Stimulated activated naive CD4-positive, alpha-beta T cell treated with Interleukin-2 at 50 U/mL for 16 hours (primary cell): ENCODE measurements at places on chromosomes 2 and 18.

DNA sequence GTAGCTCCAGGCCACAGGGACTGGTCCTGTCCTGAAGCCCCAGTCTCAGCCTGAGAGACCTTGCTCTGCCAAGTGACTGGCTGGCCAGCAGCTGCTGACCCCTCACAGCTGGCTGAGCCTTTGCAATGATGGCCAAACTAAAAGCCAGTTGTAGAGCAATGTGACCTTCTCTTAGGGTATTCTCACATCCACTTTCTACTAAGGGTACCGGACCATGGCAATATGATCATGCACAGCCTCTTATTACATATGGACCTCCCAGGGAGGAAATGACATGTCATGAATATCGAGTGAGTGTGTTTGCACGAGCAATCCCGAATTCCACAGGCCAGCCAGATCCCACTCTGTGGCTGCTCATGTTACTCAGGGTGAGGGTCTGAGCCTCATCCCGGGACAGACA is 213.9 kb downstream of the VAPA start:
- DNase-seq, result no peak

- no peak for DNase-seq
Measured at GRCh38 chr2:229798446-229799155, 84.2 kb upstream of the DNER start.

DNA sequence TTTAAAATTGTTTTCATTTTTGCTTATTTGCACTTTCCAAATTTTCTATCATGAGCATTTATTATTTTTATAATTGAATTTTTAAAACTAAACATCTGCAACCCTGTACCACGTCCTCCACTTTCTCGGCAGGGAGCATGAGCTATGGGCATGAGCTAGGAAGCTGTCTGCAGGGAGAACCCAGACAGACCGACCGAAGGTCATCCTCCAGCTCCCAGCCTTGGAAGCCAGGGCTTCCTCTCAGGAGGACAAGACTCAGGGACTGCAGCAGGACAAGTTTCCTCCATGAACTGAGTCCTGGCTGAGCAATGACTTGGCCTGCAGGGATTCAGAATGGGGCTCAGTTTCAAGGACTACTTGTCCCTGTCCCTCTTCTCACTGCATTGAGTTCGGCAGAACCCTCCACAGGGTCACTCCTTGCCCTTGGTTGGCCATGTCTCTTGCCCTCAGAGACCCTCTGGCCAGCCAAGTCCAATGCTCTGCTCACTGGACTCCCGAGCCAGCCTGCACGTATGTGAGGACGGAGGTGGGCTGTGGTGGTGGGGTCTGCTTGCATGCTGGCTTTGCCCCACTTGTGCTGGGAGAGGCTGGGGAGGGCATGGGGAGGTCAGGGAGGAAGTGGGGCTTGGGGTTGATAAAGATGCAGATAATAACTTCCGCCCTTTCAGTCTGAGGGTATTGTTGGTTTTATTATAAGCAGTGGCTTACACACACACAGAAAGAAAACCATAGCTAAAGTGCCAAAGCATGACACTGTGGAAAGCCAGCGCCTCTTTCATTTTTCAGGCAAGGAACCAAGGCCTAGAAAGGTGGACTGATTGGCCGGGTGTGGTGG is 6.6 kb downstream of the NMUR1 start:
- no peak for DNase-seq

GRCh38 chr2:203072371-203072770 is 57.7 kb downstream of the NBEAL1 start:
- DNase-seq, result no peak

DNA sequence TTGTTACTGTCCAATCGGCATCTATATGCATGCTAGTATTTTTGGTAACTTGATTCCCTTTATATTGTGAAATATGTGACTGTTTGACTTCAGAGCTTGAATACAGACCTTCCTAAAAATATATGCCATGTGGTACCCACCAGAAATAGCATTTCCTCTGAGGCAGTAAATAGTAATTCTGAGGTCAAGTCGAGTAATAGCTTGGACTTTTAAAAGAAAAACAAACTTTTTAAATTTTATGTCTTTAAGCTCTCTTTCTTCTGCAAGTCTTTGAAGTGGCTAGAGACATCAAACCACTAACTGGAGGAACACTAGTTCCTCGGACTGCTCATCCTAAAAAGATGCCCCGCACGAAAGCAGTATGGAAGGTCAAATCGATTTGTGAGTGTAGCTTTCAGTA is 396.8 kb upstream of the SLC14A2 start:
- no peak for DNase-seq

DNA sequence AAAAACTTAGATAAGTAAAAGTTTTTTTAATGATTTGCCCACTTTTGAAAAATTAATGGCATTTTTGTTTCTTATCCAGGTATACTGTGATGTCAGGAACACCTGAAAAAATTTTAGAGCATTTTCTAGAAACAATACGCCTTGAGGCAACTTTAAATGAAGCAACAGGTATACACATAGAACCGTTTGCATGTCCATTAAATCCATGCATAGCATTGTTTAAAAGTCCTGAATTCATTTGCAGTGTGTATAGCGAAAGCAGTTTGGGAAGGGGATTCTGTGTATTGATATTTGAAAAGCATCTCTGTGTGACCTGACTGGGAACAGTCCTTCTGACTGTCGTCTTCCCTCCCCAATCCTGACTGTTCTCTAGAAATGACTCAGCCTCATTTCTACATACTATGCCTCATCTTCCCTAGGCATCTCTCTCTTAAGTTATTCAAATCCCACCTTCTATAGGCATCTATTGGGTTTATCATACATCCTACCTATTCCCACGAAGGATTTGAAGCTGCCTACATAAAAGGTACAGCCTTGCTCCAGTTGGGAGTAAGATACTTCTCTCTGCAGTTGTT is 79.2 kb upstream of the MAP3K20 start:
- no peak for DNase-seq

DNA sequence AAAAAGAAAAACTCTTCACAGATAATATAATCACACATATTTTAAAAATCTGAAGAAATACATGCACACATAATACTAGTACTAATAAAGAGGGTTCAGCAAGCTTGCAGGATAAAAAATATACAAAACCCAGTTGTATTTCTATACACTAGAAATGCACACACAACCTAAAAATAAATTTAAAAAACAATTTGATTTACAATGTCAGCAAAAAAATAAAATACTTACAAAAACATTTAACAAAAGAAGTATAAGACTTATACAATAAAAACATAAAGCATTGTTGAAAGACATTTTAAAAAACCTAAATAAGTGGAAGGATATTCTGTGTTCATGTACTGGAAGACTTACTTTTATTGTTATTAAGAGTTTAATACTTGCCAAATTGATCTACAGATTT is 81.7 kb upstream of the ALK start:
- no peak for DNase-seq

DNA sequence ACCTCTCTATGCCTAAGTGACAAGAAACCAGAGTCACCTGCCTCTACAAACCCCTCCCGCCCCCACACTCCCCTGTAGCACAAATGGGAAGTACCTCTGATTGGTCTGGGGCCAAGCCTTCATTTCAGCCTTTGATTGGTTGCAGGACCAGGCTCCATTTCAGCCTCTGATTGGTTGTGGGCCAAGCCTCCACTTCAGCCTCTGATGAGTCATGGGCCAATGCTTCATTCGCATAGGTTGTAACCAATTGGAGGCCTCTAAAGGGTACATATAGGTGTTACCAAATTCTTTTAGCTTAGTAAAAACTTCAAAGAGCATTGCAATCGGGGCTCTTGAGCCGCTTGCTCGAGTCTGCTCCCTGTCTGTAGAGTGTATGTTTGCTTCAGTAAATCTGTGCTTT is 25.0 kb downstream of the CCDC102B start:
- DNase-seq, result no peak

DNA sequence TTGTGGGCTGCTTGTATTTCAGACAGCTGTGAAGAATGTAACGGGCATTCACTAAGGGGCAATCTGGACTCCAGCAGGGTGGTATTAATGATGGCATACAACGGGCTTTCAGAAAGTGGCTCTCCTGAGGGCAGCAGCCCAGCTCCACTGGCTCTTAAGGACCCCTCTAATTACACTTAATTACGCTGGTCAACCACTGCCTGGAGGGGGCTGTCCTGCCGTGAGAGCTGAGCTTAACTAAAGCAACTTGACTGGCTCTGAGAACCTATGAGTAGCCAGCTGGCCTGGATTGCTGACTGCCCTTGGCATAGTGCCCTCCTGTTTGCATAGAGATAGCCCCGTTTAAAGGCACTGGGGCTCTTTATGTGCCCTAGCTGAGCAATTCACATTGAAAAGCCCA is 3.8 kb downstream of the LIPG start:
- no peak for DNase-seq

DNA sequence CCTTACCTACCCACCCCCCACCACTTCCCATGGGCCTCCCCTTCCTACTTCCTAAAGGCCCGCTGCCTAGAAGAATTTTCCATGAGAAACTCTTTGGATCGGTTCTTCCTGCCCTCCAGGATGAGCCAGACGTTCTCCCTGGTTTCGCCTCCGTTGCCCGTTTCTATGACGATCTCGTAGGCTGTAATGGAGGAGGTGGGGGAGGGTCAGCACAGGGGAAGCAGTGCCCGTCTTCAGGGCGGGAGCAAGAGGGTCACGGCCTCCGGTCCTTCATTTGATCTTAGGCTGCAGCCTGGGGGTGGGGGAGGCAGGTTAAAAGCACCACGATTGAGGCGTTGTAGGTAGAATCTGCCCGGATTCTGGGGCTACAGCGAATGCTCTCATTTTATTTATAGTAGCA is 172.0 kb downstream of the LOXHD1 start:
- no peak for DNase-seq

- DNase-seq, result no peak
Measured at GRCh38 chr2:229858351-229858750, 63.5 kb downstream of the TRIP12 start.

DNA sequence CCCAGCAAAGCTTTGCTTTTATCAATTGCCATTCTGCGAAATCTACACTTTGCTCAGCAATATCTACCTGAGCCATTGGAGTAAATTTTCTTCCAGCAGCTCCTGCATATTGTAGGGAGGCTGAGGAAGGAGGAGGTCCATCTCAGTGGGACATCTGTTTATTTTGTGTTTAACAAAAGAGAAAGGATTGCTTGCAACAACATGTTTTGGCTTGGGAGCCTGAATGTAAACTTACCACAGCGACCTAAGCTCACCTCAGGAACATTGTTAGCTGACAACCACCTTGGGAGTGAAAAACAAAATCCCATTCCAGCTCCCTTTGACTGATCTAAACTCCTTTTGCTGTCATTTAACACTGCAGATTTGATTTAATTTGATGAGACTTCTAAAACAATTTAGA is 356.1 kb downstream of the SS18 start:
- no peak for DNase-seq

DNA sequence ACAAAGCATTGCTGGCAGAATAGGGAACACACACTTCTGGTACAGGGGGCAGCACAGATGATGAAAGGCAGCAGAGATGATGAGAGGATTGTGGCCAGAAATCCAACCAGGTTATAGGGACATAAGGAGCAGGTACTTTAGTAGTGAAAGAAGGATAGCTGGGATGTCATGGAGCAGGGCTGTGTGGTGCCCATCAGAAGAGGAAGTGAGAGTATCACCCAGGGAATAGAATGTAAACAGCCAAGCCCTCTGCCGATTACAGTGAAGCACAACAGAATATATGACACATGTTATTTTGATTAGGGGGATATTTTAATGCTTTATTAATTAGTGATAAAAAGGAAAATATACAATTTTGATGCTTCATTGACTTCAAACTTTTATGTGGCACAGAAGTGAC is 883.4 kb upstream of the CDH2 start:
- DNase-seq, result no peak

- no peak for DNase-seq
Measured at GRCh38 chr18:13688191-13689136, 37.9 kb downstream of the FAM210A start.

GRCh38 chr18:23938901-23939341 is 75.6 kb upstream of the TTC39C start:
- DNase-seq, result no peak

DNA sequence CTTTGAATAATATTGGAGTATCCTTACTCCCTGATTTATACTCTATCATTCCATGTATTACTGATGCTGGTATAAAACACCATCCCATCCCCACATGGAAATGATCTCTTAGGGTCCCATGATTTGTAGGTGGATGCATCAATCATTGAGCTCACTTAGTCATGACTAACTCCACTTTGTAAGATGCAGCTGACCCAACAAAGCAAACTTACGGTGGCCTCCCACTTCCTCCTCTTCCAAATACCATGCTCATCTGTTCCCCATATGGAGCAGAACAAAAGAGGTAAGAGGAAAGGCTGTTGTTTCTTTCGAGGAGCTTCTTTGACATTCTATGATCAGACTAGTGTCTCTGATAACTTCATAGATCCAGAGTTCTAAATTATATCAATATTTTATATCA is 640.2 kb upstream of the SLC39A10 start:
- no peak for DNase-seq

DNA sequence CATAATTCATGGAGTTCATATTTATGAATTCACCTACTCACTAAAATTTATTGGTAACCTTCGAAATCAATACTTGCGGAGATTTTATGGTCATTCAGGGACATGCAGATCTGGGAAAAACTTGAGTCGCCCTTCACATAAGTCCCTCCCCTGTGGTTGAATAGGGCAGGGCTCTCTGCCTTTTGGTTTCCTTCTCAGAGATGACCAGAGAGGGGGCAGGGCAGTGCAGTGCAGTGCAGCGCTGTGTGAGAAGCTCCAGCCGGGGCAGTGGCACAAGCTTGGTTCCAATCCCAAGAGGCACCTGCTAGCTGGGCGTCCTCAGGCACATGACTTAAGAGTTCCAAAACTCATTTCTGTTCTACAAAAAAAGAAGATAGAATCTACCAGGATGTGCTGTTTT is 274.4 kb upstream of the RAB6C start:
- DNase-seq, result no peak

DNA sequence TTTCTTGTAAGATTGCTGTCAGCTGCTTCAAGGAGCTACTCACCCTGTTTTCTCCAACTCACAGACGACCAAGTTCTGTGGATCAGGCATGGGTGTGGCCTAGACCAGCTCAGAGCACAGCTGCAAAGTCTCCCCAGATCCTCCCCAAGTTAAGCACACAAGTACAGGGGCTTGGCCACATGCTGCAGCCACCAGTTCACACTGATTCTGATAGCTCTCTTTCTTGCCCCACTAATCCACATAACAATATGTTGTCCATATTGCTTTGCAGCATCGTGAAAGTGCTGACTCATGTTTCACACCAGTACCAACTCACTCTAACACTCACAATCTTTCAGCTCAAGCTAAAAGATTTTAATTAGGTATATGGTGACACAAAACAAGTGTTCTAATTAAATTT is 437.0 kb downstream of the PARD3B start:
- no peak for DNase-seq

DNA sequence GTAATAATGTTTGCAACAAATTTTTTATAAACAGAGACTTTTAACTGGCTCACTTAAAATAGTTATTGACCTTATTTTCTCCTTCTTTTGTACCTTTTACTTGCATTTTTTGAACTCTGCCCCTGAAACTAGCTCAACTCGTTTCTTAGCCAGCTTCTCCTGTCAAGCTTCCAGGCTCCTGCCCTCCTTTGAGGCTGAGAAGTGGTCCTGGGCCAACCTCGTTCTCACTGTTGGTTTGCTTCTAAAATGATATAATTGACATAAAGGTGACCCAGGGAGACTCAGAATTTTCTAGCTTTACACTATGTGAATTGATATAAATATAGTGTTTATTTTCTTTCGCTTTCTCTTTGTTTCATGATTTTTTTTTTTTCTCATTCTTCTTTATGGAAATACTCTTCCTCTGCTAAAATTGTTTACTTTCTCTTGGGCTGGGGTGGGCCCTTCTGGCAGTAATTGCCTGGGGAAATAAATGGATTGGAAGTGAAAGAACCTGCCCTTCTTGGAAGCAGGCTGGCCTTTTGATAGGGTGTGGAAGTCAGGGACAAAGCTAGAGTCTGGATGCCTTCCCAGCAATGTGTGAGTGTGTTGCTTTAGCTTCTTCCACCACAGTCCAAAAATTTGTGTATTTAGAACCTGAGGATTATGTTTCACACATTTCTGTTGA is 30.7 kb downstream of the GPD2 start:
- DNase-seq, result no peak
